Bronchus fibroblast of lung (primary cell): ENCODE measurements at places on chromosomes 1 and 21. TPM values are rescaled to one million over a fixed set of nuclear protein-coding genes. Genes with fewer than 3 reads are reported as not detected.

Gene C1QB
- not detected in 2 replicates for total RNA-seq

Gene SLC37A1
- 0.74 and 3.7 TPM in 2 replicates for total RNA-seq

Gene SAMD11
- total RNA-seq: 1.8 and 2.5 TPM in 2 replicates

Gene GBP1
- 13.6 and 14.4 TPM in 2 replicates for total RNA-seq

Gene PTGS2
- total RNA-seq: 0.17 and 0.45 TPM in 2 replicates

Gene RGS1
- total RNA-seq: not detected in 2 replicates

Gene SPATA6
- 2.4 and 3.0 TPM in 2 replicates for total RNA-seq

Gene ZBTB8A
- total RNA-seq: 3.0 and 3.9 TPM in 2 replicates

Gene AMIGO1
- 0.89 and 1.0 TPM in 2 replicates for total RNA-seq

Gene GNG4
- under 0.01 and 1.3 TPM in 2 replicates for total RNA-seq

Gene OR2T2
- not detected in 2 replicates for total RNA-seq

Gene FASLG
- total RNA-seq: not detected in 2 replicates

Gene SLC66A1
- 16.1 and 18.4 TPM in 2 replicates for total RNA-seq
